ENCODE measurements at places on chromosomes 16 and 17.

GRCh38 chr16:72277749-72278148 lies 105.8 kb upstream of the PMFBP1 start:
- no peak for DNase-seq

GRCh38 chr17:37430051-37430627 lies 23.5 kb downstream of the TADA2A start:
- DNase-seq = no peak

GRCh38 chr17:7072406-7072805 lies 7.6 kb downstream of the CLEC10A start:
- no peak for DNase-seq

DNA sequence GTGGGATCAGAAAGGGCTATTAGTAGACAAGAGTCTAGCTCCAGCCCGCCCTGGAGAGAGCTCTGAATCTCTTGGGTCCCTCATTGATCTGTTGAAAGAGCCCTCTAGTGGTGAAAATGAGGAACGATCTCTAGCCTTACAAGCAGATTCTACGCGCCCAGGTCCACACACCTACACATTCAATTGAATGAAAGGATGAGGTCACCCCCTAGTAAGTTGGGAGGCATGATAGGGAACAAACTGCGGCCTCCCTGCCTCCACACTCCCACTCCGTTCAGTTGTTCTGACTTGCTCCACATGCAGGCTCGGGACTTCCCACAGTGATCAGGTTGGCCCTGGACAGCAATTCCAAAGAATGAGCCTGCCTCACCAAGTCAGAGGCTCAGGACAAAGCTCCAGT lies 2.9 kb upstream of the CACNG3 start:
- DNase-seq = no peak

GRCh38 chr17:75684924-75685323 lies 17.8 kb downstream of the SAP30BP start:
- DNase-seq = no peak

DNA sequence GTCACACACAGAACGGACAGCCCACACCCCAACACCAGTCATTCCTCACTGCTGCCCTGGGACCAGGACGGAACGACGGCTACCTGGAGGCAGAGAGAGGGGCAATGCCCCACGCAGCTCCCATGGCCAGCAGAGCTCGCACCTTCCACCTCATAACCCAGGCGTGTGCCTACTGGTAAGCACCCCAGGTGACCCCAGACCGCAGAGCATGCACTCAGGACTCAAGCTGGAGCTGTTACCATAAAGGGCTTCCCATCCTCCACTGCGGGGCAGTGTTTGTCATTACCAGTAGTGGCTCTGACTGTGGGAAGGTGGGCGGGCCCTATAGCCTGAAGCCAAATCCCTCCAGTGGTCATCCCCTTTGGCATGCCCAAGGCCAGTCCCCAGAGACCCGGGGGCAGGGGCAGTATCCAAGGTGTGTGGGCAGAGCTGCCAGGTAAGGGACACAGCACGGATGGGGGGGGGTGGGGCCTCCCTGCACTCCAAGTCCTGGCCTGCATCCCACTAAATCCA lies 4.7 kb upstream of the BCAR1 start:
- DNase-seq = no peak

GRCh38 chr17:77318491-77319210 lies 177.9 kb downstream of the SEC14L1 start:
- DNase-seq = no peak

GRCh38 chr17:73939806-73940205 lies 263.7 kb upstream of the RPL38 start:
- no peak for DNase-seq

DNA sequence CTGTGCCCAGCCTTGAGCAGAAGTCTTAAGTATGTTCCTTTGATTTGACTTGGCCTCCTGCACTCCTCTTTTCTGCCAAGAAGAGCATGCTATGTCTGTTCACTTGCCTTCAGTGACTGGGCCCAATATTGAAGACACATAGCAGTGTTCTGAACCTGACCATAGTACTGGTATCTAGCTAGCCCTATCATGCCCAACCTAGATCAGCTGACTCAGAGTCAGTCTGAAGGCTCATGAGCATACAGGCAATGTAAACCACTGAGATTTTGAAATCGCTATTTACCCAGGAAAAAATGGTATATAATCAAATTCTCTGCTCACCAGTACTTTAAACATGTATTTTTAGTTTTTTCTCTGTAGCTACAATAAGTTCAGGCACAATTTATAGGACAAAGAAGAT lies 129.4 kb downstream of the TANC2 start:
- DNase-seq = no peak

All from NCI-H526 treated with DMSO at 0.1 percent for 48 hours (cell line).